Fibroblast of gingiva (primary cell): ENCODE measurements at places on chromosomes 7 and 10.
A peak's percentile ranks its signal among the peaks of the same experiment; 100 is the strongest.

- peak; percentile 72 for DNase-seq
Measured at GRCh38 chr7:151940048-151940811, 16.0 kb upstream of the GALNTL5 start.

GRCh38 chr7:122556873-122557542 lies 141.9 kb downstream of the RNF133 start:
- DNase-seq = no peak

DNA sequence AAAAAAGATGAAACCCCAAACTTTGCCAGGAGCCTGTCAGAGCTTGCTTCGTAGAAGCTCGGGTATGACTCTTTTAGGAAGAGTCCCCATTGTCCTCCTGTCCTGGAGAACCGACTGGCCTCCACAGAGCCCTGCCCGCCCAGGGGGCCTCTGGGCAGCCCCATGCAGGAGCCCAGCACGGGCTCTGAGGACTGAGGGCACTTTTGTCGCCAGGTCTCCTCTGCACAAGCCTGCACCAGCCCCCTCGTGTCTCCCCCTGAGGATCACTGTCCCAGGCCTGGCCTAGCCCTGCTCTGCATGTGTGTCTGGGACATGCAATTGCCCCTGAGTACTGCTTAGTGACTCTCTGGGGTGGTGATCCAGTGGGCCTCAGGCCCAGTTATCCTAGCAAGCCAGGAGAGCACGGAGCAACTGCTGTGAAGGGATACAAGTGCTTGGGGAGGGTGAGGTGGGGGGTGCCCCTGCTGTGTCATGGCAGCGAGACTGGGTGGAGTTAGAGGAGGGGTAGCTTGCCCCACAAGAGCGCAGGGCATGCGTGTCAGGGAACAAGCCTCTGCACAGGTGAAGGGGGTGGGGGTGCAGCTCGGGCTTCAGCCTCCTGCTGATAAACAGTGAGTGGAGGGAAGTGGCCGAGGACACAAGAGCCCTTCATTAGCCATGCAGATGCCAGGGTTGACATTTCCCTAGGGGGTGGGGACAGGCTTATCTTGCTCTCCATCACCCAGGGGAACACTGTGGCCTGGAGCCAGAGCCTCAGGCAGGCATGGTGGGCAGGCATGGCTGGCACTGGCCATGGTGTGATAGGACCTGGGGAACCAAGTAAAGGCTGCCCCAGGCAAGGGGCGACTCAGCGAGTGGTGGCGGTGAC lies 143.4 kb downstream of the C10orf105 start:
- no peak for DNase-seq

- DNase-seq = peak; percentile 4
Measured at GRCh38 chr7:22482503-22482902, 17.5 kb downstream of the STEAP1B start.

GRCh38 chr7:52017802-52018679 lies 701.4 kb upstream of the COBL start:
- no peak for DNase-seq

DNA sequence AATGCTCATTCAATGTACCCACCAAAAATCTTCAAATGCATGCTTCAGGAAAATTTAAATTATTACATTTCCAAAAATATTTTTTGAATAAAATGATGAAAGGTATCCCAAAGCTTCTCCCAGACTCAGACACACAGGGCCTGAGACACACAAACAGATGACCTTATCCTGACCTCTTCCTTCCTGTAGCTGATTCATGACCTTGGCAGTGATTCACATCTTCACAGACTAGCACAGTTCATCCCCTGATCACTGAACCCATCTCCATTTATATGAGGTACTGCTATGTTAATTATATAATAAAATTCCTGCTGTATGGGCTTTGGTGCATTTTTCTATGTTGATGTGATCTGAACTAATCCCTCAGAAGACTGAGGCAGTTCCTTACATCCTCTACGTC lies 265.0 kb upstream of the GLI3 start:
- no peak for DNase-seq

DNA sequence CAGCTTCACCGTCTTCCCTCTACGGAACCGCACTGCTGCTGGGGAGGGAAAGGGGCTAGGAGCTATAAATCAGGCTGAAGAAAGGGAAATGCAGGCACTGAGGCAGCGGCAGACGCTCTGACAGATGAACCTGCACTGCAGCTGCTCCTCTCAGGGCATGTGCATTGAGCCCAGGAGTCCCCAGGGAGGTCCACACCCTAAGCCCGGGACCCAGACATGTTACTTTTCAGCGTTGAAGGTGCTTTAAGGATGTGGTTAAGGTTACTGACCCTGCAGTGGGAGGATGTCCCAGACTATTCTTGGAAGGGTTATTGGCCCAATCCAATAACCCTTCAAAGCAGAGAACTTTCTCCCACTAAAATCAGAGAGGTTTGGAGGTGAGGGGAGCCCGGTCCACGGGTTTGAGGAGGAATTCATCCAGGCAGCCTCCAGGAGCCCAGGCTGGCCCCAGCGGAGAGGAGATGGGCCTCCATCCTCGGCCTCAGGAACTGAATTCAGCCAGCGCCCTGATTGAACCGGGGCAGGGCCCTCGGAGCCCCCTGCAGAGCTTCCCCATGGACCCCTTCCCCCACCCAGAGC lies 75.4 kb downstream of the ADARB2 start:
- DNase-seq = no peak

- no peak for DNase-seq
Measured at GRCh38 chr7:876972-877311, 588 bp downstream of the GET4 start.

GRCh38 chr10:97539523-97540200 lies 32.9 kb upstream of the ANKRD2 start:
- peak; percentile 94 for DNase-seq

- no peak for DNase-seq
Measured at GRCh38 chr10:73485320-73485719, 10.5 kb downstream of the PPP3CB start.

DNA sequence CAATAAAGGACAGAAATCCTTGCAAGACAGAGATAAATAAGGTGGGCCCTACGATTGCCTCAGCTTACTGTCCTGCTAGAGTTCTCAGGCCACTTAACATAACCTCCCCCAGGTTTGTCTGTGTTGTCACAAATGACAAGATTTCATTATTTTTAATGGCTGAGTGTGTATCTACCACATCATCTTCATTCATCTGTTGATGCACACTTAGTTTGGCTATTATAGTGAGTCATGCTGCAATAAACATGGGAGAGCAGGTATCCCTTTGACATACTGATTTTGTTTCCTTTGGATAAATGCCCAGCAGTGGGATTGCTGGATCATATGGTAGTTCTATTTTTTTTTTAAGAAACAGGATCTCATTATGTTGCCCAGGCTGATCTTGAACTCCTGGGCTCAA lies 60.6 kb downstream of the PRTFDC1 start:
- DNase-seq = peak; percentile 59

DNA sequence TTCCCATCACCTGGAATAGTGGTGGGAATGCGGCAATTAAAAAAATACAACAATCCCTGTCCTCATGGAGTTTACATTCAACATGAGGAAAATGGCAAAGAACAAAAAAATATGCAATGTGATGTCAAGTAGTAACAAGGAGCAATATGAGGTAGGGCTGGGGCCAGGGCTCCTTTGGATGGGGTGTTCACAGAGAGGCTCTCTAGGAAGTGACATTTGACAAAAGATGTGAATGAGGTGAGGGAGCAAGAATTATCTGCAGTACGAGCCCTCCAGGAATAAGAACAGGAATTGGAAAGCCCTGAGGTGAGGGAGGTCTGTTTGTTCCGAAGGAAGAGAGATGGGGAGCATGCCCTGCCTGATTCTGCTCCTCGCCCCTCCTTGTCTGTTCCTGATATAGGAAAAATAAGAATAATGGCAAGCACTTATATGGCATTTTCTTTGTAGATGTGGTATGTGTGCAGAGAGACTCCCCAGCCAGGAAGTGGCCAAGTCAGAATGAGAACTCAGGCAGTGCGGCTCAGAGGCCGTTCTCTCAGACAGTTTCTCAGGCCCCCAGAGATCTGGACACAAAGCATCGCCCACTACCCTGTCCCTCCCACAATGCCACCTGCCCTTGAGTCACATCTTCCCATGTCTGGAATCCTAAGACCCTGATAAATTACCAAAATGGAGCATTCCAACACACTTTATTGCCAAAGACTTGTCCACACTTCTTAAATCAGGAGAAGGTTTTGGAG lies 105.6 kb downstream of the APBB1IP start:
- DNase-seq = no peak

DNA sequence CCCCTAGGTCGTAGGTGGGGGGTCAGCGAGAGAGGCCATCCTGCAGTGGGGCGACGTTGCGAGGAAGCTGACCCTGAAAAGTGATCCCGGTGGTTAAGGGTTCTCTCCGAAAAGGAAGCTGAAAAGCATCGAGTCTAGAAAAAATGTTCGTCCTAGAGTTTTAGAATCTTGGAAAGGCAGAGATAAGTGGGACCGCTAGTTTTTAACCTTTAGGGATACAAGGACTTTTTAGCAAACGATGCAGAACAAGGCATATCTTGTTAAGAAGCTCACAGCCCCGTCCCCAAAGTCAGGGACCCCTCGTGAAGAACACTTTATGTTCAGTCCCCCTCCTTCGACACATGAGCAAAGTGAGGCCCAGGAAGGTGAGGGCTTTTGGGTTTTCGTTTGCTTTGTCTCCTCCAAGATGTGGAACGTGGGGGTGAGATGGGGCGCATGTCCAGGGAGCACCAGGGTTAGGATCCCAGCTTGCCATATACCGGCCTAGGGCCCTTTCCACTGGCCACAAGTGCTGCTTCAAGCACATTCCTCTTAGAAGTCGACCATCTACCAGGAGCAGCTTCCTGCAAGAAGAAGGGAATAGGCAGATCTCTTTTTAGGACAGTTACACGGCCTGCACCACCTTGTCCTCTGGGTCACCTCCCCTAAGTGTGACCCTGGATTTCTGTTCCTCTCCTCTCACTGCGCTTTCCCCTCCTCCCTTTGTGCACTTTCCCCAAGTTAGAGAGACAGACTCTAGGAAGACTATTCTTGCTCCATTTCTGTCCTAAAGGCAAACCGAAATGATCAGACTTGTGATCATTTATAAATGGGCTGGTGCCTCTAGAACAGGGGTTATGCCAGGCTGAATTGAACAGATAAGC lies 969 bp downstream of the SLC35G1 start:
- DNase-seq = peak; percentile 17

- peak; percentile 25 for DNase-seq
Measured at GRCh38 chr10:110209454-110209925, 2.1 kb downstream of the MXI1 start.

DNA sequence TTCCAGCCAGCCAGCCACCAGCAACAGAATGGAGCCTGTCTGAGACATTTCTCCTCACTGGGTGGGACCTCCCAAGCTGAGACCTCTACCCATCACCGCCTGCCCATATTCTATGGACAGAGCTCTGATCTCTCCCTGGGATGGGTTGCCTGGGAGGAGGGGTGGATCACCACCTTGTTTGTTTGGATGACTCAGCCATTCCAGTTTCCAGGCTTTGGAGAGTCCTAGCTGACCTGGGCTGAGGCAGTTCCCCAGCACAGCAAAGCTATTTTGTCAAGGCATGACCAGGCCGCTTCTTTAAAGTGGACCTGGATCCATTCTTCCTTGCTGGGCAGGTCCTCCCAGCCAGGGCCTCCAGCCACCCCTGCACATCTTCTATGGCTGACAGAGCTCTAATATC lies 982.3 kb downstream of the DNAJB9 start:
- DNase-seq = no peak

GRCh38 chr10:47028466-47028865 lies 117.2 kb downstream of the PTPN20 start:
- no peak for DNase-seq

GRCh38 chr10:60363187-60363586 lies 26.5 kb downstream of the ANK3 start:
- no peak for DNase-seq

DNA sequence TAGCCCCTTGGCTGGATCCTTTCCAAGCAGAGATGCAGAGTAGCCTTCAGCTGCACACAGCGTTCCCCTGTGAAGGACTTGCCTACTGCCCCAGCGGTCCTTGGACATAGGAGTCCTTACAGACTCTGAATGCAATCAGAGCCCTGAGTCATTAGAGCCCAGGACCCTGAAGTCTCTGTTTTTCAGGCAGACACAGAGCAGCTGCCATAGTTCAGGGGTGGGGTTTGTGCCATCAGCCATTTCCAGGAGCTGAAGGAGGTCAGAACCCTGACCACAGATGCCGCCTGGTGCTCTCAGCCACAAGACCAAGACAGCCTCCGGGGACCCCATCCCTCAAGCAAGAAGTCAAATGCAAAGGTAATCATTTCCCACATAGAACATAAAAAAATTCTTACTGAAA lies 32.8 kb upstream of the WDFY4 start:
- no peak for DNase-seq

DNA sequence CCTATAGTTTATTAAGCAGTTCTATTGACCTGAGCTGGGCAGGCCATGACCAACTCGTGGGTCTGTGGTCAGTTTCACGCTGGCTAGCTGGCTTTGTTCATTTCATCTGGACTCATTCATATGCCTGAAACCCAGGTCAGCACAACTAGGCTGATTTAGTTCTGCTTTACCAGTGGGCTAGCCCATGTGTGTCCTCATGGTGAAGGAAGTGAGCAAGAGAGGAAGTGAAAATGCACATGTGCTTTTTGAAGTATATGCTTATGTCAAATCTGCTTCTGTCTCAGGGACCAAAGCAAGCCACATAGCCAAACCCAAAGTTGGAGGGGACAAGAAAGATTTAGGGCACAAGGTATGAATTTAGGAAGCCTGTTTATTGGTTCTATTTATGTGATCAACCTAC lies 154.5 kb downstream of the RNF133 start:
- no peak for DNase-seq

- DNase-seq = no peak
Measured at GRCh38 chr7:37601321-37601720, 82.2 kb upstream of the GPR141 start.

DNA sequence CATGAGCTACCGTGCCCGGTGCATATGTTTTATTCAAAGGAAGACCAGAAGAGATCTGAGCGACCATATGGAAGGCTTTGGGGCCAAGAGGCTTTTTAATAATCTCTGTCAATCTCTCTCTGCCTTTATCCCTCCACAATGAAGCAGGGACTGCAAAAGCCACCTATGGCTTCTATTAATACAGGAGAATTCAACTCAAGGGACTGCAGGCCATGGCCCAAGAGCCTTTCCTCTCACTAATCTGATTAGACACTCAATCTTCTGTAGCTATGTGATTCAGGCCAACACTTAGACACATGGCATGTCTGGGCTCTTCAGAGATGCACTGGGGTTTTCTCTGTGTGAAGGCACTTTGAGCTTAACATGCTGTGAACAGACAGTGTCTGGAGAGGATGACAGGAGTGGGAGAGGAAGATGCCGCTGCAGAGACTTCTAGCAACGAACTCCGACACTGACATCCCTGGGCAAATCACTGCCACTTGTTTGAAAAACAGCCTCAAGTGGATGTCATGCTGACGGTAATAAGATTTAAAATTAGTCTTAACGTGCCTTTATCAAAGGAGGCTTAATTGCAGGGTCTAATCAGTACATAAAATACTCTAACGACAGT lies 114.4 kb upstream of the AOAH start:
- DNase-seq = no peak

- DNase-seq = peak; percentile 86
Measured at GRCh38 chr7:43658718-43659548, 70.4 kb downstream of the COA1 start.

DNA sequence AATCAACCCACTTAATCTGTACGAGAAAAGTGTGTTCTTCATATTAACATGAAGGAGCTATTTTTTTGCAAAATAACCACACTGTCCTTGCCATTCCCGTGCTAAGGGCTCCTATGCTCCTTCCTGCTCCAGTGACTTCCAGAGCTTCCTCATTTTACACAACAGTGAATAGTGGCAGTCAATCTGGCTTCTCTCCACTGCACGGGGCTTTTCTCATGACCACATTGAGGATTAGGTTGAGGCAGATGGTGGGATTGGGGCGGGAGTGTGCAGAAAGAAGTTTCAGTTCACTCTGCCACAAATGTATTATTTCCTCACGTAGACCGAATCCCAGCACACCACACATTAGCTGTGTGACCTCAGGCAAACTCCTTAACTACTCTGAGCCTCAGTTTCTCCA lies 235.1 kb downstream of the ARHGAP12 start:
- no peak for DNase-seq
